GM12865 (cell line): ENCODE measurements at places on chromosomes 4 and X.

DNA sequence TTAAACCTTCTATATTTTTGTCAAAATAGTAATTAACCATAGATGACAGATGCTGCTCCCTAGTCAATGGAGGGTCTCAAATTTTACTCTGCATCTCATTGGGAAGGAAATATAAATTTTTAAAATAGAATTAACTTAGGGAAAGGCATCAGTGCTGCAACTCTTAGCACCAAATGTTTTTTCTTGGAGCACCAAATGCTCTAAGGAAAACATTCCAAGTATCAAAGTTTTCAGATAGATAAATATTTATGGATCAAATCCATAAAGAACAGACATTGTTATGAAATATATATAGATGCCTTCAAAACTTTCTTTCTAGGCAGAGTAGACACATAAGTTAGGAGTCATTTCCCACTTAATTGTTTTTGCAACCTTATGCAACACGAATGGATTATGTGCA, 168.7 kb downstream of the ANTXR2 start:
- no peak for DNase-seq

DNA sequence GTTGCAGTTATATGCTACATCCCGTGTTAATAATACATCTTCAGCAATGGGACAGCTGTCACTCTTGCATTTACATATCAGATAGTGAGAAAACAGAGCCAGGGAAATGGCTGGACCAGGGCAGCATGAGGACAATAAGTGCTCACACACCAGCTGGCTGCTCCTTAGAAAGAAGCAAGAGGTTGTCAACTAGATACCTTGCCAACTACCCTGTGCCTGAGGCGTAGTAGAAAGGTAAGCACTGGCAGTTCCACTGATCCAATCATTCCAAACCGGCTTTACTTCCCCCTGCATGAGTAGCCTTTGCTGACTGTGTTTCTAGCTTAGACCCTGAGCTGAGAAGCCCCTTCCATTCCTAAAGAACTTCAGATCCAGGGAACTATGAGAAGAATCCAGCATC, 52.2 kb upstream of the FGF13 start:
- DNase-seq: no peak

DNA sequence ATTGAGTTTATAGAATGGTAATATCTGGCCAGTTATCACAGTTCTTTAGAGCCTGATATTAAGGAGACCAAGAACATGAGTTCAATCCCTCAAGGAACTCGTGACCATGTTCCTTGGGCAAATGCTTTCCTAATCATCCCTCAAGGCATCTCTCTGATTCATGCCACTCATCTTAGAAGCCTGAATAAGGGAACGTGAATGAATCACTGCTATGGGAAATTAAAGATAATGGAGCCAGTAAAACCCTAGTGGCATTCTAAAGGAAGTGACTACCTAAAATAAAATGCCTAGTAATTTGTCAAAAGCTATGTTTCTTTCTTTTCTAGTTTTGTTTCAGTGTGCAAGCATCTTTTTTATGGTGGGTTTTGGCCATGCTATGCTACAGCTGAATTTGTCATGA, 1161.3 kb downstream of the C4orf33 start:
- no peak for DNase-seq

DNA sequence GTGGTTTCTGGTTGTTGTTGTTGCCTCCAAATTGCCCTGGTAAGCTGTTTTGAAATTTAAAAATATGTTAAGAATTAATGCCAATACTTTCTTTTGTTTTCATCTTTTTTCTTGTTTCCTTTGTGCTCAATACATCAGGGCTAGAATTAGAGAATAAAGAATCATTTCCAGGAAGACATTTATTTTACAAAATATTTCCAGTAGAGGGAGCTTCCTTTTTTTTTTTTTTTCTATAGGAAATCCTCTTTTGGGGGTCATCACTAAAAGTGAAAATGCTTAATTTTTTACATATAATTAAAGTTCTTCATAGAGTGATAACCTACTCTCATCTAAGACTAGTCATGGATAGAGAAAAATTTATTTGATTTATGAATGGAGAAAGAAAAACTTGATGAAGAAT, 2.4 kb downstream of the GLRA3 start:
- no peak for DNase-seq

DNA sequence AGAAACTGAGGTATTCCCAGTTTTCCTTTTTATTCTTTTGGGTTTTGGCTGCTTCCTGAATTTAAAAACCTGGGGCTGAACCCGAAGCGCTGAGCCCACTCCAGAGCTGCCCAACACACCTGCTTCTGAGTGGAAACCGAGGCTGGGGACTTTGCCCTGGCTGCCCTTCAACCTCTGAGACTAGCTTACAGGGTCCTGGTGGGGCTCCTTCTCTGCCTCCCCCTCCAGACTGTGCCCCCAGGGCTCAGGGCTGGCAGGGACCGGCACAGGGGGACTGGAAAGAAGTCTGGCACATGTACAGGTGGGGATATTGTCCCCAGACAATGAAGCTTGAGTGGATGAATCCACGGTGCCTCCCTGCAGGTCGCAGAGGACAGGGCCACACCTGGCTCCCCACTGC, 240.4 kb upstream of the PSAPL1 start:
- no peak for DNase-seq

DNA sequence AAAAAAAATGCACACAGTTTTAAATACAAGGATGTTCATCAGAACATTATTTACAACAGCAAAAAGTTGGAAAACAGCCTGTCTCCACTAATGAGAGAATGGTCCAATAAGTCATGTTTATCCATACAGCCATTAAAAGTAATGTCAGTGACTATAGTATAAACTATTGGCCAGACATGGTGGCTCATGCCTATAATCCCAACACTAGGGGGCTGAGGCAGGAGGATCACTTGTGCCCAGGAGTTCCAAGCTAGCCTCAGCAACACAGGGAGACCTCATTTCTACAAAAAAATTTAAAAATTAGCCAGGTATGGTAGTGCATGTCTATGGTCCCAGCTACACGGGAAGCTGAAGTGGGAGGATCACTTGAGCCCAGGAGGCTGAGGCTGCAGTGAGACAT, 48.1 kb upstream of the IL13RA1 start:
- DNase-seq: no peak

DNA sequence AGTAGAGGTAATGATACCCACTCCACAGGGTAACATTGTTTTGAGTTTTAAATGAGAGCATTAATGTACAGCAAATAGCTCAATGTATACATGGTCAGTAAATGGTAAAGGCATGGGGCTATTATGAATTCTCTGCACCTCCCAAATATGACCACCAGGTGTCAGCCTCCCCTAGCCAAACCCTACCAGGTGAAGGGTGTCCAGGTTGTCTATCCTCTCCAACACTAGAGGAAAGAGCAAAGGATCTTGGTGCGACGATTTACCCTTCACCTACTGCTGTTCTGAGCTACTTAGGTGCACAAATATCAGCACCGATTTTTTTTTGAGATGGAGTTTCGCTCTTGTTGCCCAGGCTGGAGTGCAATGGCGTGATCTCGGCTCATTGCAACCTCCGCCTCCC, 26.5 kb upstream of the XIAP start:
- DNase-seq: peak; percentile 70

- no peak for DNase-seq
Observed at GRCh38 chrX:5644776-5645175, 583.9 kb downstream of the NLGN4X start.

DNA sequence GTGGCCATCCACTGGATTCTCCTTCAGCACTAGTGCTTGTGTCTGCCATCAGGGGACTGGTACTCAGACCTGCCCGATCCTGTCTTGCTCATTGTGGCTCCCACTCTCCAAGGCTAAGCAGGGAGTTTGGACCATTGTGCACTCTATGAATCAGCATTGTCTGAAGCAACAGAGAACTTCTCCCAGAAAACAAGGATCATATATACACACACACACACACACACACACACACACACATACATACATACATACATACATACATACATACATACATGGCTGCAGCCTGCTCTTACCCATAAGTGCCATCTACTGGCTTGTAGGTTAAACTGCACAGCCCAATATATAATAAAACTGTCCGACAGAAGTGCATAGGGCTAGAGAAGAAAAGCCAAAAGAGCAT, 345.3 kb upstream of the LCORL start:
- DNase-seq: peak; percentile 72

- no peak for DNase-seq
Observed at GRCh38 chr4:182554736-182555135, 311.5 kb downstream of the TENM3 start.

GRCh38 chr4:26116057-26116456, 202.0 kb downstream of the SMIM20 start:
- no peak for DNase-seq

DNA sequence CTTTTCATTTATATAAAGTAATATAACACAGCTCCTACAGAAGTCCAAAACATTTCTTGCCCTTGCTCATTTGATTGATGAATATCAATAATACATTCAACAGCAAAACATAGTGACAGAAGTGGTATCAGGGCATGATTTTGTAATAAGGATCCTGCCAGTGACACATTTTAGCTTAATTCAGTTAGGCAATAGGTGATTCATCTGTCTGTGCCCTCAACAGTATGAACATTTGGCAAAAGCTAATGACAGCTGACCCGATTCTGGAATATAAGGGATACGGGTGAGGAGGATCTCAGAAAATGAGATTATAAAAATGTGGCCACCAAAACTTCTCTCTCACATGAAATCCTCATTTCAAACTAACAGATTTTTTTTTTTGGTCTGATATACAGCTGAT, 294.0 kb downstream of the CAMK2D start:
- DNase-seq: no peak

DNA sequence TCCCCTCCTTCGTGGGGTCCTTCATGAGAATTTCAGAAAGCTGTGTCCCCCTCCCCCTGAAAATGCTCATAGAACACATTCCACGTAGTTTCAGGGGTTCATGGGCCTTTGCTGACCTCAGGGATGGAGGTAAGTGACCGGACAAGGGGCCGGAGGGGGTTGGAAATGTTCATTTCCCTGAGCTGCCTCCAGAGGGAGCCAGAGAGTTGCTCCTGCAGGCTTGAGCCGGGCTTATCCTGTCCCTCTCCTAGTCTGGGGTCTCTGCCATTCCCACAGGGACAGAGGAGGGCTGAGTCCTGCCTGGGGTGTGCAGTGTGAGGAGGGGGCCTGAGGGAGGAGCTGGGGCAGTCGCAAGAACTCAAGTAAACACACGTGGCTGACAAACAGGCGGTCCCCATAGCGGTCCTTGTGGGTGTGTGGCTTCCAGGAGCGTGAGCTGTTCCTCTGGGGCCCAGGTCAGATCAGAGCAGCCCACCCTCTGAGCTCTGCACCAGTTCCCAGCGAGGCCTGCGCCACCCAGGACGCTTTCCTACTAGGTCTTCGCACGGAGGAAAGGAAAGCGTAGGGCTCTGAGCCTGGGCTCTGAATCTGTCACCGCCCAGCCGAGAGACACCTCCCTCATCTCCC, 62.5 kb downstream of the WFS1 start:
- DNase-seq: peak; percentile 21

DNA sequence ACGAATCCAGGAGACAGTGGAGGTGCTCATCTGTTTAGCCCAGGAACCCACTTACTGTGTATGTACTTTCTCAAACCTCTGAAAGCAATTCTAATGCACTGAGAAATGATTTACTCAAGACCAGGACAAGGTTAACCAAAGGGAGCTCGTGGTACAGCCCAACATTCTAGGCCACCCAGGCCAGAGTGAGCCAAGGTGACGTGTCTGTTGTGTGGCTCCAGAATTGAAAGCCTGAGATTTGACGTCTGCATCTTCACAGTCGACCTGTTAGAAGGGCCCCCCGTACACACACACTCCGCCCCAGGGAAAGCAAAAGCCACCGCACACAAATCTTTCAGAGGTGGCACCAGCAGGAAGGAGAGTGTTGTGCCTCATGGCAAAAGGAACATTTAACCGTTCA, 2.3 kb downstream of the MAP3K15 start:
- no peak for DNase-seq

DNA sequence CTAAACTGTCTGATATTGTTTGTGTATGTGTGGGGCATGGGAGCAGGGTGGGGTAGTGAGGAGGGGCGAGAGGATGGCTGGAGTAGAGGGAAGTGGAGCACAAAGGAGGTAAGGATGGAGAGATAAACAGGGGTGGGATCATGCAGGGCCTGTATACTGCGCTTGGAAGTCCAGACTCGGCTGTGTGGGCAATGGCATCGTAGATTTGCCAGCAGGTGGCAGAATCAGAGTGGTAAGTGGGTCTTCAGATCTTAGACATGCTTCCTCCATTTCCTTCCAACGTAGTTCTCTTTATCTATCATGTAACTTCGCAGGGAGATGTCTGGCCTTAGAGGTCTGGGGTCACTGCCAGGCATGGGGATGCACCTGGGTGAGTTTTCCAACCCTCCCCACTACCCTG, 155.5 kb downstream of the PDGFRA start:
- peak; percentile 62 for DNase-seq
